ENCODE measurements at places on chromosomes 6 and 20. TPM values are rescaled to one million over a fixed set of nuclear protein-coding genes. Genes with fewer than 3 reads are reported as not detected.

The GPX5 gene
- total RNA-seq = not detected

The SLC17A9 gene
- not detected for total RNA-seq

The MATN4 gene
- not detected for total RNA-seq

The PDRG1 gene
- total RNA-seq = 38.7 TPM

The SEMG2 gene
- not detected for total RNA-seq

The DXO gene
- 12.1 TPM for total RNA-seq

The GLP1R gene
- total RNA-seq = not detected

The HTR1B gene
- 0.07 TPM for total RNA-seq

The CCN6 gene
- total RNA-seq = not detected

The VTA1 gene
- total RNA-seq = 39.7 TPM

The BMP2 gene
- total RNA-seq = 0.58 TPM

The LINC00237 gene
- not detected for total RNA-seq

The PAK1IP1 gene
- 25.2 TPM for total RNA-seq

The IPCEF1 gene
- 0.03 TPM for total RNA-seq

The ADTRP gene
- total RNA-seq = 0.37 TPM

The NKX2-2 gene
- not detected for total RNA-seq

The LY6G6C gene
- not detected for total RNA-seq

The OR2H2 gene
- not detected for total RNA-seq

The LTA gene
- total RNA-seq = not detected

The TMEM14C gene
- 150 TPM for total RNA-seq

The GABRR1 gene
- total RNA-seq = not detected

The TP53TG5 gene
- total RNA-seq = not detected

The C6orf47 gene
- total RNA-seq = 13.1 TPM

The LRRN4 gene
- total RNA-seq = not detected

The ARMC2 gene
- 3.0 TPM for total RNA-seq

The KCNG1 gene
- total RNA-seq = 18.8 TPM

The ARFGEF3 gene
- 0.70 TPM for total RNA-seq

The AK9 gene
- total RNA-seq = 1.3 TPM

The GPR63 gene
- total RNA-seq = 0.68 TPM

The TXLNB gene
- total RNA-seq = not detected

The MROH8 gene
- total RNA-seq = 1.1 TPM

The PTCRA gene
- not detected for total RNA-seq

The CFAP61 gene
- total RNA-seq = 0.37 TPM

Measured in A549 treated with DMSO at 1 μM for 4 hours (cell line).